Natural killer cell (primary cell): ENCODE measurements at places on chromosomes 2 and 18.

- DNase-seq, result no peak
Measured at GRCh38 chr2:149658553-149658952, 71.0 kb upstream of the MMADHC start.

DNA sequence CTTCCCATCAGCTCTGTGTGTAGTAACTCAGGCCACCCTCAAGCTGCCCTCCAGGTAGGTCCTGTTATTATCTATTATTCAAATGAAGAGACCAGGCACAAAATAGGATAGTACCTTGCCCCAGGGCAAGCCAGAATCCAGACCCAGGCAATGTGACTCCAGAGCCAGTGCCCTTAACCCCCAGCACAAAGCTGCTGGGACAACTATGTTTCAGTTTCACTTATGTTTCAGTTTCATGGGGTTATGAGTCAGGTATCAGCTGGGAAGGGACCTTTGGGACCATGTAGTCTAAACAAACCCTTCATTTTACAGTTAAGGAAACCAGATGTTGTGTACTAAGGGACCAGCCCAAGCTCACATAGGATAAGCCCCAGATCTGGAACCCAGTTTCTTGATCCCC is 10.0 kb downstream of the HK2 start:
- DNase-seq, result peak; percentile 60

DNA sequence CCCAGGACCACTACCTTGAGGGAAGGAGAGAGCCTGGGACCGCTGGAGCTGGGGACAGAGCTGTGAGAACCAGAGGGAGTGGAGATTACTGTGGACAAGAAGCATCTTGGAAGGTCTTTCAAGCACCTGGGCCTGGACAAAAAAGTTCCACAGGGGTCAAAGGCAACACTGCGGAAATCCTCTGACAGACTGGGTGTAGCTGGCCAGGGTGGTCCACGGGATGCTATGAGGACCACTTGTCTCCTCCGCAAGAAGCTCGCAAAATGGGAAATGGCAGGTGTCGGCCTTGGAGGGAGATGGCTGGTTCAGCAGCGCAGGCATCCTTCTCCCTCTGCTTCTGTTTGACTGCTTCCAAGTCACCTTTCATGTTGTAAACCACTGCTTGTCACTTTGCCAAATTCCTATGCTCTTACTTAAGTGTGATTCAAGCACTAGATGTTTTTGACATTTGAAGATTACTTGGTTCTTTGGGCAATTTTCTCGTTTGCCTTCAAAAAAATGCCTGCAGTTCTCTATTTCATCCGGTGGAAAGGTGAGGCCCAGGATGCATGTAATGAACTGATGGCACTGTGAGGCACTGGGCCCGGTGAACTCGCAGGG is 27.7 kb downstream of the KLHL29 start:
- no peak for DNase-seq

GRCh38 chr18:64403784-64404503 is 255.1 kb upstream of the LINC00305 start:
- no peak for DNase-seq
